ENCODE measurements at places on chromosomes 2 and 18.

DNA sequence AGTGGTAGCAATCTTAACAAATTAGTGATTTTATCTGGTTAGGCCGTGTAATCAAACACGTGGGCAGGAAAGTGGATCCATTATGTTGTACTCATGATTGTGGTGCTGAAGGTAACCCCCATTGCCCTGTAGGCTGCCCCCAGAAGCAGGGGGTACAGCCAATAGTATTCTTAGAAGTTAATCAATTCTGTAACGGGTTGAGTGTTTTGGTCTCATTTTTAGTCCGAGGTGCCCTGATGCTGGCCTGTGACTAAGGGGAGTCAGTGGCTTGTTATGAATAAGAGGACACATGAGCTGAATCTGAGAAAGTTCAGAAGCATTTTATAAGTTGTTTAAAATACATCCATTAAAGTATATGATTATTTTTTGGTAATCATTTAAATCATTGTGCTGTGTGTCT, 8.6 kb downstream of the EPAS1 start:
- DNase-seq = no peak

DNA sequence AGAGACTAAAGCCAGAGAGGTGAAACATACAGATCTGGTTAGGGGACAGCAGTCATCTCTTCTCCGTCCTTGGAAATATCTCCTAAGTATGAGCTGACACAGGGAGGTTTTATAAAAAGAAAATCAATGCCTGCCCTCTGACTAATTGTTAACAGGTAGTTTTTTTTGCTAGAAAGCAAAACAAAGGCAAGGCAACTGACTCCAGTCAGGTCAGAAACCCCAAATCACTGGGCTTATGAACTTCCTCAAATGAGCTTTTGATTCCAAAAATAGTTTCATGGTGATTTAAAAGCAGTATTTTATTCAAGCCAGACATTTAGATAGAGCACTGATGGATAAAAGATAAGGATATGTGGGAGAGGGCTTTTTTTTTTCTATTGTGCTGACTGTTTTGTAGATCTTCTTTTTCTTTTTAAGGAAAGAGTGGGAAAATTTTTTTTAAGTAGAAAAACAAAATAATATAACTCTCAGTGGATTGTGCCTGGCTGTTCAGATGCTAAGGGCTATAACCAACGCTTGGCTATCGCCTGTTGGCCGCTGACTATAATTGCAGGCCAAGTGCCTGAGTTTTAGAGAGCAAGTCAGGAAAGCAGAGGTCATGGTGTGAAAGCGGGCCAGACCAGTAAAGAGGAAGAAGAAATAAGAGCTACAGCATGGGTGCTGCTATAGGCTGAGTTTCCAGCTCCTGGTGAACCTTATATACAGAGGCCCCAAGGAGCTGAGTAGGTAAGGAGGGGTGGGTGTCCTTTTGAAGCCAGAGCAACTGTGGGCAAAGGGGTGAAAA, 44.9 kb downstream of the MRPL35 start:
- DNase-seq = no peak

GRCh38 chr2:99808361-99809200, 318.8 kb upstream of the REV1 start:
- DNase-seq = no peak

- DNase-seq = no peak
Observed at GRCh38 chr2:105880637-105881036, 135.9 kb downstream of the NCK2 start.

DNA sequence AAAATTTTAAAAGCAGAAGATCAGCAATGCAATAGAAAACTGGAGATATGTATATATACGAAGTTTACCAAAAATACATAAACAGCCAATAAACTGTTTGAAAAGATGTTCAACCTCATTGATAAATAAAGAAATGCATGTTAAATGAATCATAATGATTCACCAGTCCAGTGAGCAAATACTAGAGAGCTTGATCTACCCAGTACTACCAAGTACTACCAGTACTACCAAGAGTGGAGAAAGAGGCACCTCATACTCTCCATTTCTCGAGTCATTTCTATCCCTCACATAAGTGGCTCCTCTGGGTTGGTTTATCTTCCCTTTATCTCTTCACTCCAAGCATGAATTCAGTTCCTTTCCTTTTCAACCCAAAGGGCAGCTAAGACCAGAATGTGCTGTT, 138.9 kb downstream of the MREG start:
- no peak for DNase-seq

- DNase-seq = no peak
Observed at GRCh38 chr2:207311316-207312005, 145.7 kb upstream of the KLF7 start.

DNA sequence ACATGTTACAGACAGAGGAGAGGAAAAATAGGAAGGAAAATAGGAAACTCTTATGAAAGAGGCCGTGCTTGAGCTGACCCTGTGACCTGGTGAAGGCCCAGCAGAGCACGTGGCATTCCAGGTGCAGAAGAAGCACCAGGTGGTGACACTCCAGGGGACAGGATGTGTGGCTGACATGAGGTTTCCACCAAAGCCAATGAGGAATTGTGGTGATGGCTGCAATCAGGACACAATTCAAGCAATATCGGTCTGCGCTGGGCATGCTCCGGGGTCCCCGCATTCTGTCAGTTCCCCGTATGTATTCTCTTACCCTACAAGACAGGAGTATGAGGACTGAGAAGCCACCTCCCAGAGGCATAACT, 504.2 kb downstream of the EIPR1 start:
- no peak for DNase-seq

DNA sequence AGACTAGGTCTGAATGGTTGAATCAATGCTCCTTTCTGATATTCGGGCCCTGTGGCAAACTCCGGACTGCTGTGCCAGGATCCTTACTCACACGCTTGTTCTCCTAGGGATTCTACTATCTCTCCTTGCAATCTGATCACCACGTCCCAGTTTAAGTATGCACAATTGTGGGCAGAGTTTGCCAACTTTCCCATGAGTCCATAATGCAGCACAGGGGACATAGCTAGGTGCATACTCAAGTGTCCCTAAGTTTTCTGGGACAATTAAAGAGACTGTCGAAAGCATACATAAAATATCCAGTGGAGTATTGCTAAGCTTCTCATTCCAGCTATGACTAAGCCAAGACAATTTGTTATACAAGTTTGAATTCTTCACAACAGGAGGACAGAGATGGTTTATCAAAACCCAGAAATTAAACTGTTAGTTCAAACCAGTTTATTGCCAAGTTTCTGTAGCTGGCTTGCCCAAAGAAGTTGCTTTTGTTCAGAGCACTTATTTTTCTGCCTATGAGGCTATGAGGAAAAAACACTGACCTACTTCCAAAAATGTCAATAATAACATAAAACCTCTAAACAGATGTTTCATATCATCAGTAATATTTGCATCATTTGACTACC, 136.1 kb downstream of the EXOC6B start:
- no peak for DNase-seq

DNA sequence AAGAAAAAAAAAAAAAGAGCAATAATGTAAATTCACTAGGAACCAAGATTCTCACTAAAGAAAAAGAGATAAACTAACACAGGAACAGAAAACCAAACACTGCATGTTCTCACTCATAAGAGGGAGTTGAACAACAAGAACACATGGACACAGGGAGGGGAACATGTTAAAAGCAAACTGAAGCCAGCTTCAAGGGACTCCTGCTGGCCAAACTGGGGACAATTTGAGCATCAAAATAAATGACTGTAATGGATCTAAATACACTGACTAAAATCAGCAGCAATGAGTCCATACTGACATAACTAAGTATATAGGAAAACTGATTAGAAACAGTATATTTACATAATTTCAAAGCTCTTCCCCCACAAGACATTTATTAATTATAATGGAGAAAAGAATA, 73.0 kb downstream of the FARSB start:
- no peak for DNase-seq

DNA sequence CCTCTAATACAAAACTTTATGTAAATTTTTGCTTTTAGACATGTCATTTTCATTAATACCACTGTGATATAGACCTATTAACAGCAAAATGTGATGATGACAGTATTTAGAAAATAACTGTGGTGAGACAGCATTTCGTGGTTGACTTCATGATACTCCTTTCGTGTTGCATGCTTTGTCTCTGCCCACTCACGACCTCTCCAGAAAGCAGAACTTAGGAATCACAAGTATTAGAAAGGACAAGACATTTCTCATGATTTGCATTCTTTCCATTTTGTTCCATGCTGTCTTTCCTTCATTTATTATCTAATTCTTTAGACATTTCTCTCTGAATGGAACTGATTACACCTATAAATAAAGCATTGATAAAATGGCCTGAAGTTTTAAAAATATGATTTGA, 85.2 kb upstream of the POU3F3 start:
- no peak for DNase-seq

DNA sequence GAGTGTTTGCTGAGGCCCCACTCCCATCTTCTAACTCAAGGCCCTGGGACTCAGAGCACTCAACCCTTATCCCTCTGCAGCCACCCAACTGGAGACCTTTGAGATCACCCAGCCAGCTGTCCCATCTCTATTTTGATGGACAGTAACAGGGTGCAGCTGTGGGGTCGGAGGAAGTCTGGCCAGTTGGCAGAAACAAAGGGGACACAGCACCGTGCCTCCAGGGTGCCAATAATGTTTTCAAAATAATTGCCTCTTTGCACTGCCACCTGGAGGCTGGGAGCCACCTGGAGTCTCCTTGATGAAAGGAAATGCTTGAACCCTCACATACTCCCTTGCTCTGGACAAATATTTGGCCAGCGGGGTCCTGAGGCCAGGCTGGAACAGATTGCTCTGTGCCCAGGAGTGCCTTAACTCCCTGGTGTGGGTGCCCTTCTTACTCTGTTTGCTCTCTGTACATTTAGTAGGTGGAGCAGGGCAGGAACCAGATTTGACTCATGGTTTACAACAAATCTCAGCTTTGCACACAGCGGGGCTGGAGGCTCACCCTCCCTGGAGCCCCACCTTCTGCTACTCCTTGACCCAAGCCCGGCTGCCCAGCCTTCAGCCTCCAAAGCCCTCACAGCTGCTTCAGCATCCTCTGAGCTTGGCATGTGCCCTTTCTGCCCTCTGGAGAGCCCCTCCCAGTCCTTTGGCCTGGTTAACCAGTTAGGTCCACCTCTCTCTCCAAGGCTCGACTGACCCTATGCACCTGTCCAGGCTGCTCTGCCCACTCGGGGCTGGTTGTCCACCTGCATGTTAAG, 17.2 kb downstream of the MAL start:
- no peak for DNase-seq

GRCh38 chr2:64092502-64092901, 51.7 kb downstream of the PELI1 start:
- DNase-seq = no peak

- DNase-seq = no peak
Observed at GRCh38 chr2:143532061-143532460, 402.8 kb downstream of the ARHGAP15 start.

DNA sequence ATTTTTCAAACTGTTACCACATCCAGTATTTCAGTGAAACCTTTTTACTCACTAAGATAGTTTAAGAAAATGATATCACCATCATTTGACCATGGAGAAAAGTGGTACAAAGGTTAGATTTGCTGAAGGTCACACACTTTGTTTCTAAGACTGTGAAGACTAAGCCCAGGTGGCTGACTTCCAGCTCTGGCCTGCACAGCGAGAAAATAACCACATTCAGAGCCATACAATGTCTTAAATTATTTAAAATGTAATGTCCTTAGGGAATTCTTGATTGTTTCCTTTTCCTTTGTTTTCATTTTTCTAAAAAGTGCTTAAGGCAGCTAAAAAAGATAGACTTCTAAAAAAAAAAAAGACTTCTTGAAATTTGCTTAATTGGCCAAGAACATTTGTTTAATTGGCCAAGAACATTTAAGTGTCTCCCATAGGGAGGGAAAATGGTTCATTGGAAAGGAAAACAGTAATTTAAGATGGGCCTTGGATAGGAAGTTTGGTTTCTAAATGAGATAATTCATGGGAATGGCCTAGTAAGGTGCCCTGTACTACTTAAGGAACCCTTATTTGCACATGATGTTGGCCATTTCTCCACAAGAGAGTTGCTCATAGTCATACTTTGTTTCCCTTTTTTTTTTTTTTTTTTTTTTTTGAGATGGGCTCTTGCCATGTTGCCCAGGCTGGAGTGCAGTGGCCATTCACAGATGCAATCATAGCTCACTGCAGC, 45.2 kb downstream of the CYP1B1 start:
- no peak for DNase-seq

DNA sequence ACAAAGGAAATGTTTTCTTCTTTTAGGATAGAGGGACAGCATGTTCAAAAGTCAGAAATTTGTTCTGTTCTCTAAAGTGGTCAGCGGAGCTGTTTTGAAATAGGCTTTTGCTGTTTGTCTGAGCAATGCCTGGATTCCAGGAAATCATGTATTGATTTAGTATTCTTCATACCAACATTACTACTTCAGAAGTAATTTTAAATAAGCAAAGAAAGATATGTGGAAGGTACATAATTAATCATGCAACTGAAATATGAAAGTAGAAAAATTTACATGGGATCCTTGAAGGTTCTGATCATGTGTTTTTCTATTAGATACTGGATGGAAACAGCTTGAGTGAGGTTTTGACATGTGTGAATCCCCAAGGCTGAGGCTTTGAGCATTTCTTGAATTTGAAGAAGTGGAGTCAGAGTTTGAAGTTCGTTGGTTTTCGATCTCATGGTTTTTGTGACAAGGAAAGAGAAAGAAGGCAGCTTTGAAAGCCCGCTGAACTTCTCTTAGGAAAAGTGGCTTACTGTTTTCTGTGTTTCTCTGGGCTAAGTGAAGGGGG, 220.0 kb downstream of the LDLRAD4 start:
- no peak for DNase-seq

- no peak for DNase-seq
Observed at GRCh38 chr2:56898986-56899385, 715.2 kb downstream of the CCDC85A start.

DNA sequence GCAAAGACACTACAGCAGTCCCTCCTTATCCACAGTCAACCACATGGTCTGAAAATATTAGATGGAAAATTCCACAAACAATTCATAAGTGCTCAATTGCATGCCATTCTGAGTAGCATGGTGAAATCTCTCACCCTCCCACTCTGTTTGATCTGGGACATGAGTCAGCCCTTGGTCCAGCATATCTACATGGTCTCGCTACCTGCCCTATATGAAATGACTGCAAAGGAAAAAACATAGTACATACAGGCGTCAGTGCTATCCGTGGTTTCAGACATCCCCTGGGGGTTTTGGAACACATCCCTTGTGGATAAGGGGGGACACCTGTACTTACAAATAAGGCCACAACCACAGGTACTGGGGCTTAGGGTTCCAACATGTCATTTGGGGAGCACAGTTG, 73.7 kb downstream of the CABLES1 start:
- no peak for DNase-seq

- no peak for DNase-seq
Observed at GRCh38 chr2:205781244-205781931, 99.1 kb downstream of the NRP2 start.
